ENCODE measurements at places on chromosomes 12 and 14.

GRCh38 chr14:71799841-71800240, 132.4 kb upstream of the RGS6 start:
- no peak for DNase-seq

GRCh38 chr12:118979763-118980406, 1.5 kb upstream of the SRRM4 start:
- DNase-seq: no peak

GRCh38 chr12:131387281-131388163, 323.4 kb upstream of the SFSWAP start:
- no peak for DNase-seq

- DNase-seq: no peak
Measured at GRCh38 chr12:101111441-101111840, 98.6 kb downstream of the SLC5A8 start.

- DNase-seq: no peak
Measured at GRCh38 chr12:60803147-60803546, 1207.3 kb downstream of the SLC16A7 start.
